Skeletal muscle cell (primary cell): ENCODE measurements at places on chromosomes 12 and 14.

DNA sequence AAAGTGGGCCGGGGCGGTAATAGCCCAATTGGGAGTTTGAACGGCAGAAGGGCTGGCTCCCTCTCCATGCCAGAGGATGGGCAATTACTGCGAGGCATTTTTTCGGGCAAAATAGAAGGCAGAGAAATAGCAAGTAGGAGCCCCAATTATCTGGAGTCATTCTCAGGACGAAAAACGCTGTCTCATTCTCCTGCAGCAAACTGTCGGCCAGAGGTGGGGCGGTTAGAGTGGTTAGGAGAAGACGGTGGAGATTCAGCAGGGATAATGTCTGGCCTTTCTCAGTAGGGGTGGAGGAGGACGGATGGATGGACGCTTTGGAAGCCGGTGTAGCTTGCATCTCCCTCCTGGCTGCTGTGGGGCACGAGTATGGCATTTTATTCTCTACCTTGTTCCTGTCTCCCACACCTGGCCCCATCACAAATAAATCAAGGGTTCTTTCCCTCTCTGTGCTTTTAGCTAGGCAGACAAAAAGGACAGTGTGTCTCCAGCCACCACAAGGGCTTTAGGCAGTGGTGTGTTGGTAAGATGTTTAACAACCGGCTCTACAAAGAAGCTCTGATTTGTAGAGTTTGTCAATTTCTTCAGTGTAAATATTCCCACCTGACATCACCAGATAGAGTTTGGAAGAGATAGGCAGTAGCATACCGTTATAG is 140.5 kb upstream of the LHX5 start:
- no peak for DNase-seq

DNA sequence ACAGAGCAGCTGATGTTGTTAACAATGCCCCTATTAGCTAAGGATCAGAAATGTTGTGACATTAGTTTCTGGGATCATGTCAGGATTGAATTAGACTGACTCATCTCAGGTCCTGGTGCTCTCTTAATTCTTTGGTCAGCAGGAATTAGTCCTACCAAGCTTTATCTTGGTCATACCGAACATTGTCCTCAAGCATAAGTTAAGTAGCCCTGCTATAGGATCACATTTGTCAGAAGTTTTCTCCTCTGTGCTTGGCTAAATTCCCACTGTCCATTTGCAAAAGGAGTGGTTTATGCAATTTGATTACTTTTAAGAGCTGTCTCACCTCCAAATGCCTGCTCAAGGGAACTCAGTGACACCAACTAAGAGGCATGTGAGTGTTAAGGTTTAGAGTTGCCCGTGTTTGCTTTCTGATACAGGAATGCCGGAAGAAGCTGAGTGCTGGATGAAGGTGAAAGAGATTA is 48.4 kb upstream of the IFNG-AS1 start:
- DNase-seq, result no peak

DNA sequence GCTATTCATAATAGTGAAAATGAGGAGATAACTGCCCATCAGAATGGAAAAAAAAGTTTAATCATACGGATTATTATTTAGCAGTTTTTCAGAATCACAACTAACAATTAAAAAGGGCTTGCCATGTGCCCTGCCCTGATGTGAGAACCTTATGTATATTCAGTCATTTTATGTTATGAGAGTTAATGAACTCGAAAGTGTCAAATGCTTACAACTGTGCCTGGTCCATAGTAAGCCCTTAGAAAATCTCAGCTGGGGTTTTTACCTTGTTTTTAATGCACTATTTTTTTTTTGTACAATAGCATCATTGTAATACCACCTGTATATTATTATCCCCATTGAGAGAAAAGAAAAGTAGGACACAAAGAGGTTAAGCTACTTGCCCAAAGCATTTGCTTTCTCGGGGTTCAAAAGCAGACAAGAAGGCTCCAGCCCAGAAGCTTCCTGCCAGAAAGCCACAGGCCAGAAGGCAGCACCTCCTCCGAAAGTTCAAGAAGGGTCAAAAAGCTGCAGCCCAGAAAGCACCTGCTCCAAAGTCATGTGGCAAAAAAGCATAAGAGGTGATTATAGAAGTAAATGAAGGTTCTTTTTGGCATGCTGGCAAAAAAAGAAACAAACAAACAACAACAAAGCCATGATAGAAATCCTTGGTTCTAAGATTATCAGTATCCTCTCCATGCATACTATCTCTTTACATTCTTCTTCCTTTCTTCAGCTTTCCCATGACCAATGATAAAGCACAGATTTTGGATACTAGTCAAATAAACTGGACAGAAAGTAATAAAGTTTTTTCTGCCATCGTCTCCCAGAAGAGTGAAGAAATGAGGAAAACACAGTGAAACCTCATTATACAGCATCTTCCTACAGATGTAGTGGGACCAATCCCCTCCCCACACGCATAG is 59.1 kb upstream of the NAP1L1 start:
- DNase-seq, result no peak

GRCh38 chr14:68814539-68815297 is 21.9 kb upstream of the ZFP36L1 start:
- DNase-seq, result no peak

- DNase-seq, result no peak
Observed at GRCh38 chr12:119615518-119616475, 22.2 kb downstream of the TMEM233 start.

DNA sequence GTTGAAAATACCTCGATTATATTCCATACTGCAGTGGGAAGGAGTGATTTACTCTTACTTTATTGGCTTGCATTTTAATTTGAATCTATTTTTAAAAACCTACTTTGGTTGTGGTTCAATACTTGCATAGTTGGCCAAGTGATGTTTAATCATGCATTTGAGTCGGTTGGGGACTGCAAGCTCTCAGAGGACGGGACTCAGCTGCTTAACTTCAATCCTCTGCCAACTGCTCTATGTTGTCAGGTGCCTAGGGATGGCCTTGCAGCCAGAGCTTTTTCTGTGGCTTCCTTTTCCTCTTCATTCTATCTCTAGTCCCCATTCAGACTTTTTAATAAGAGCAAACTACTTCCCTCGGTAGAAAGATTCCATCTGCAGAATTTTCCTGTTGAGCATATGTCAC is 53.4 kb upstream of the KRR1 start:
- no peak for DNase-seq

GRCh38 chr12:77608271-77608824 is 222.3 kb upstream of the NAV3 start:
- DNase-seq, result no peak

DNA sequence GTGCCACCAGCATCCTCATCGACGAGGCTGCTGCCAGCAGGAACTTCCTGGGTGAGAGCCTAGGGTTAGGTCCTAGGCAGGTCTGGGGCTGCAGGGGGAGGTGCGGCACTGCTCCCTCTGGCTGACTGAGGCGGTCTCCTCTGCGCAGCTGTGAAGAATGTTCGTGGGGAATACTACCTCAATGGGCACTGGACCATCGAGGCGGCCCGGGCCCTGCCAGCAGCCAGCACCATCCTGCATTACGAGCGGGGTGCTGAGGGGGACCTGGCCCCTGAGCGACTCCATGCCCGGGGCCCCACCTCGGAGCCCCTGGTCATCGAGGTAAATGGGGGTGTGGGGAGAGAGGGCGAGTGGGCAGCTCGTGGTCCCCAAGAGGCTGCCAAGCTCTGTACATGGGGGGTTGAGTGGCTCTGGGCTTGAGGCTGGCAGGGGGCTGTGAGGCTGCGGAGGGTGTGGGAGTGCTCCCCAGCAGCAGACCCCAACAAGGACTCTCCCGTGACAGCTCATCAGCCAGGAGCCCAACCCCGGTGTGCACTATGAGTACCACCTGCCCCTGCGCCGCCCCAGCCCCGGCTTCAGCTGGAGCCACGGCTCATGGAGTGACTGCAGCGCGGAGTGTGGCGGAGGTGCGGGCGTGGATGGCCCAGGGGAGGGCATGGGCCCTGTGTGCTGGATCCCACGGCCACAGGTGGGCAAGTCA is 14.4 kb downstream of the PAPLN start:
- no peak for DNase-seq

- DNase-seq, result no peak
Observed at GRCh38 chr14:89369656-89370055, 47.4 kb downstream of the FOXN3 start.

DNA sequence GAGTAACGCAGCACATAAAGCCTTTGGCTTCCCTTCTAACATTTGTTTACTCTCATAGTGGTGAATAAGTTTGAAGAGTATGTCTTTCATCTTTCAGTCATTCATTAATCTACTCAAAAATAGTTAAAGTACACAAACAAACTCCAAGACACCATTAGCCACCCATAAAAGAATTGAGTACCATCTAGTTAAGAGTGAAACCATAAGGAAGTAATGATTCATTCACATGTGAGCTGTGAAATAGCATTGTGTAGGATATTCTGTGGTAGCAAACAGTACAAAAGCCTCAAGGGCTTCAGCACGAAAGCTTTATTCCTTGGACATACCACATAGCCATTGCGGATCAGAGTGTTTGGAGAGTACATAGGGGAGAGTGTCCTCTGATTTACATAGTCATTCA is 13.9 kb downstream of the SYT1 start:
- DNase-seq, result no peak

- DNase-seq, result no peak
Observed at GRCh38 chr14:90483571-90483974, 86.7 kb downstream of the CALM1 start.

GRCh38 chr14:80385336-80385735 is 174.0 kb upstream of the DIO2 start:
- DNase-seq, result no peak

GRCh38 chr14:53979747-53980642 is 23.4 kb upstream of the BMP4 start:
- DNase-seq, result peak; percentile 19

- no peak for DNase-seq
Observed at GRCh38 chr14:78852040-78852439, 681.9 kb downstream of the NRXN3 start.
